ENCODE measurements at places on chromosomes 12 and 14.

GRCh38 chr12:57899010-57899662, 42.2 kb upstream of the ATP23 start:
- peak; percentile 64 for DNase-seq

DNA sequence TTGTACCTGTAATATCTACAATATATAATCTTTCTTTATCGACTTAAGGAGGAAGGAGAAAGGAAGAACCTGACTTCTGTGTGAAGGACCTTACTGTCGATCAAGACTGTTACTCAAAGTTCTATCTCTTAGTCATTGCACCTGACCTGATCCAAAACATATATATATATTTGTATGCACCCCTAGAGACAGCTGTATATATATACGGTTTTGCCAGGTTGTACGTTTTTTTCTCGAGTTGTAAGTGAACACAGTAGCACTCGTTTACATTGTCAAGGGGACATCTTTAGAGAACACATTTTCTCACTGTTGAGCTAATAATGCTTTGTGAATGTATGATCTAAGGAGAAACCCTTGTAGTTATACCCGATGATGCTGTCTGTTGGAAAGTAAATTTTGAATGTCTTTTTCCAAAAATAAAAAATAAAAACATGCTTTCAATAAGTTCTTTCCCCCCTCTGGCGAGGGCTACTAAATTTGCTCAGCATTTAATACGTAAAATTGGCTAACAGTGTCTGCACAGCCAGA, 536 bp upstream of the SLC35E3 start:
- DNase-seq, result no peak

DNA sequence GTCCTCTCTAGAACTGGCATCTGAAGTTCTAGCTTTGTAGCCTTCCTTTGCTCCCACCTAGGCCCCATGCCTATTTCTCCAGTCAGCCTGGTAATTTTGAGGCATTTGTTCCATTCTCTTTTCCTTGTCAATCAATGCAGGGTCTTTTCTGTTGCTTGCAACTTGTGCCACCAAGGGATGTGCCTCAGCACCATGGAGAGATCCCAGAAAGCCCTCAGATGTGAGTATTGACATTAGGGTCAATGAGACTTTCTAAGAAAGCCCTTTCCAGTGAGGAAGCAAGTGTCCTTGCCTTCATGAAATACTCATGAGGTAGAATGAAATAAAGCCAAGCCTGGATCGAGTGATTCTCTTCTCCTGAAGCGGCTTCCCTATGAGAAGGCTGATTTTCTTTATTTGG, 213.9 kb downstream of the SLC15A4 start:
- DNase-seq, result no peak

- DNase-seq, result no peak
These were observed 4.3 kb downstream of the GALNT9 start for GRCh38 chr12:132324841-132325732.

GRCh38 chr12:7503686-7504415, at the start of gene CD163:
CD163 (minus strand) TSS chr12:7503777; CDS start chr12:7503690, 87 bp downstream.
- no peak for DNase-seq

- no peak for DNase-seq
These were observed 81.3 kb upstream of the NID2 start for GRCh38 chr14:52150162-52150561.

GRCh38 chr14:44830371-44830770, 131.4 kb downstream of the KLHL28 start:
- DNase-seq, result no peak

- DNase-seq, result no peak
These were observed 23.1 kb downstream of the VASH1 start for GRCh38 chr14:76784266-76784874.

GRCh38 chr14:92632546-92633273, 115.7 kb downstream of the LGMN start:
- DNase-seq, result no peak

DNA sequence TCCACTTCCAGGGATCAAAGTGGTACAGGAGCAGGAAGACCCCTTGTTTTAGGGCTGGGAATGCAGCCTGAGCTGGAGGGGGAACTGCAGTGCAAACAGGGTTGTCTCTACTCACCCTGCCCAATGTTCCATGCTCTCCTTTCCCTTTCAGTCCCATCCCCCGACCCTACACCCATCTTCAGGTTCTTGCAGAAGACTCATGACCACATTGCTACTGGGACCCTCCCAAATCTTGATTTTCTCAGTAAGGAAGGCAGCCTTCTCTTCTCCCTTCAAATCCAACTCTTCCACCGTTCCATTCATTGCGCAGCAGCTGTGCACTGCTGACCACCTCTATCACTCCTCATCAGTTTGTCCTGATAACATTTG, 1.9 kb downstream of the SERPINA11 start:
- DNase-seq, result no peak

- DNase-seq, result no peak
These were observed 240.8 kb upstream of the TMPO start for GRCh38 chr12:98274430-98275130.

DNA sequence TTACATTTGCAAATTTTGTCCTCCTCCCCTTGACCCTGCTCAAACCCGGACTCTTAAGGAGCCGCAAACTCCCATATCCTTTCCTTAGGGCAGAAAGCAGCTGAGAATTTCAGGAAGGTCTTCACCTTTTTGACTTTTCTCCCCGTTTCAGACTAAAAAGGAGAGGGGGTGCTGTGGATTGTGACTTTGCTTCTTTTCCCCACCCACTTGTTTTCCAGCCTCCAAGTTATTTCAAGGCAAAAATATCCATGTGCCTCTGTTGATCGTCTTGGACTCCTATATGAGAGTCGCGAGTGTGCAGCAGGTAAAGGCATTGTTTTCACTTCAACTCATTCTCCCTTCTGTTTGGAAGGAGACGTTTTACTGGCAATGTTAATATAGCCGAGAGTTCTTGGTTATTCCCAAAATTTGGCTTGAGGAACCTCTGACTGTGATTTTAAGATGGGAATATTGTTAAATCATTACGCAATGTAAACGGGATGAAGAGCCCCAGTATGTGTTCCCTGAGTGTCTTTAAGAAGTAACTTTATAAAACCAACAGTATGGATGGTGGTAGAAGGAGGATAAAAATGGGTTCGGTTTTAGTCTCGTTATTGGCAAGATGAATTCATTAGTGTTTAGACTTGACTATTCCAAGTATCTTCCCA, 663 bp downstream of the LRRK2 start:
- no peak for DNase-seq

- no peak for DNase-seq
These were observed 45.5 kb downstream of the NUAK1 start for GRCh38 chr12:106093246-106093645.

DNA sequence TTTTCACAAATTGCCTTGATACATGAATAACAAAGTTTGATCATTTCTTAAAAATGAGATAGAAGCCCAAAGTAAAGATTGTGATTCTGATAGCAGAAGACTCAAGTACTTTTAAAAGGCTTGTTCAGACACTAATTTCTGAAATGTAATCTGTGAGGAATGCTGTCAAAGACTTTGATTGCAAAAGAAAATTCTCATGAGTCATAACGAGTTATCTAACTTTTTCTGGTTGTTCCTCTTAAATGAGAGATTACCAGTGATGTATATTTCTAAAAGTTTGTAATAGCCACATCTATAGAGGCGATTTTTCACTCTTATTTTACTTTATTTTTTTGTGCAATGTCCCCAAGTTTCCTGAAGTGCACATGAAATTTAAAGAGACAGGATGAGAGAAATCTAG, 7.0 kb downstream of the PYGL start:
- no peak for DNase-seq

DNA sequence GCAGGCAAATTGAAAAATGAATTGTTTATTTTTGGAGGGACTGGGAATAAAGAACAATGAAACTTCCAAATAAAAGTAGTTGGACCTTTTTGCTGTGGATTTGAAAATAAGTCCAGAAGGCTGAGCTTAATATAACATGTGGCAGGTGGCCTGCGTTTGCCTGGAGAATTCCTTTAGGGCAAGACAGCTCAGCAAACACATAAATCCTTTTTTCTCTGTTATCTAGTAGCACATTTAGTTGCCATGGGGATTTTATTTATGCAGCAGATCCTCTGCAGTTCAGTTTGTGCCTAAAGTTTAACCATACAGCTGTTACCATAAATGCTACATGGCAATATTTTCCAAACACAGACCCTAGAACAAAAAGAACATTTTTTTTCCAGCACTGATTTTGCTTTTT, 180.0 kb downstream of the NPAS3 start:
- DNase-seq, result no peak

DNA sequence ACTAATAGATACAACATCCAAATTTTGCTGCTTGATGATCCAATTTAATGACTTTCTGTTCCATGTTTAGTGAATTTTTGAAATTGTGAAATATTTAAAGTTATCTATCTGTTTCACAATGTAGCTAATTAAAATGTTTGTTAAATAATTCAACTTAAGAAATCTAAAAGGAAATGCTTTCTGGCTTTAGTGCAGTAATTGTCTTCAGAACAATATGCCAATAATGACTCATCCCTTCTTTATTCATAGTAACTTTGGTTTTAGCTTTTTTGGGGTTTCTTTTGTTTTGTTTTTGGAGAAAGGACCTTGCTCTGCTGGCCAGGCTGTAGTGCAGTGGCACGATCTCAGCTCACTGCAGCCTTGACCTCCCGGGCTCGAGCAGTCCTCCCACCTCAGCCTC, 479.2 kb upstream of the RGS6 start:
- DNase-seq, result no peak

DNA sequence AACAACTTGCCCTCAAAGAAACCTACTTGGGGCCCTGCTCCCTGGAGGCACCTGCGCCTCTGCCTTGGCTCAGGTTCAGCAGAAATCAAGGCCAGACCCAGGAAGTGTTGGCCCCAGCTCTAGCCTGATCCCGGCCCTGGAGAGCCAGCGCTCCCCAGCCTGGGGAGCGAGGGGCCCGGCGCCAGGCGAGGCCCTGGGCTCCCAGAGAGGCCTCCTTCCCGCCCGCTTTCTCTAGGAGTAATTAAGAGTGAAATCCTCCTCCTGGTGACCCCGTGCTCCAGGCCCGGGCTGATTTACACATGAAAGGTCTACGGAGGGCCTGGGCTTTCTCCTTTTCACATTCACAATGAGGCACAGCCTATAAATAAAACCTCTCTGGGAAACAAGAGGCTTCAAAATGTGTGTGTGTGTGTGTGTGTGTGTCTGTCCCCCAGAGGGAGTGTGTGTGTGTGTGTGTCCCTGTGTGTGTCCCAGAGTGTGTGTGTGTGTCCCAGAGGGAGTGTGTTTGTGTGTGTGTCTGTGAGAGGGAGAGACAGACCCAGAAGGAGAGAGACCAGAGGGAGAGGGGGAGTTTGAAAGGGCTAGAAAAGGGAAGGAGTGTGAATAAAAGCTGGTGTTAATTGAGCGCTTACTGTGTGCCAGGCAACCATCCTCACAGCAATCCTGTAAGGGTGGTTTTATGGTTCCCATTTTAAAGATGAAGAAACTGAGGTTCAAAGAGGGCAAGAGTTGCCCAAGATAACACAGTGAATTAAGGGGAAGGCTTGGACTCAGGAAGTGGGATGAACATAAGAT, 23.8 kb upstream of the COX6A1 start:
- no peak for DNase-seq

- DNase-seq, result no peak
These were observed 183.6 kb downstream of the MED13L start for GRCh38 chr12:116093915-116094314.

- DNase-seq, result no peak
These were observed 4.5 kb upstream of the BEGAIN start for GRCh38 chr14:100591453-100592371.

DNA sequence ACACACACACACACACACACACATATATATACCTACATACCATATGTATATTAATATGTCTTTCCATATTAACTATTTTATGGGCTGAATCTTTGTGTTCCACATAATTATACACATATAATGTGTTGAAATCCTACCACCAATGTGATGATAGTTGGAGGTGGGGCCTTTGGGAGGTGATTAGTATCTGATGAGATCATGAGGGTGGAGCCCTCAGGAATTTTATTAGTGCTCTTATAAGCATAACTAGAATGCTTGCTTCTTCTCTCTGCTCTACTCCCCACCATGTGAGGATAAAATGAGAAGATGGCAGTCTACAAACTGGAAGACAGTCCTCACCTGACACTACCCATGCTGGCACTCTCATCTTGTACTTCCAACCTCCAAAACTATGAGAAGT, 1193.5 kb upstream of the FLRT2 start:
- DNase-seq, result no peak

GRCh38 chr14:100568998-100569733, 18.1 kb downstream of the BEGAIN start:
- no peak for DNase-seq

- DNase-seq, result no peak
These were observed 26.3 kb downstream of the ATXN7L3B start for GRCh38 chr12:74563927-74564326.

GRCh38 chr12:105048315-105048714, 35.9 kb downstream of the ALDH1L2 start:
- DNase-seq, result no peak

GRCh38 chr14:100734031-100734990, 7.6 kb downstream of the DLK1 start:
- DNase-seq, result no peak

DNA sequence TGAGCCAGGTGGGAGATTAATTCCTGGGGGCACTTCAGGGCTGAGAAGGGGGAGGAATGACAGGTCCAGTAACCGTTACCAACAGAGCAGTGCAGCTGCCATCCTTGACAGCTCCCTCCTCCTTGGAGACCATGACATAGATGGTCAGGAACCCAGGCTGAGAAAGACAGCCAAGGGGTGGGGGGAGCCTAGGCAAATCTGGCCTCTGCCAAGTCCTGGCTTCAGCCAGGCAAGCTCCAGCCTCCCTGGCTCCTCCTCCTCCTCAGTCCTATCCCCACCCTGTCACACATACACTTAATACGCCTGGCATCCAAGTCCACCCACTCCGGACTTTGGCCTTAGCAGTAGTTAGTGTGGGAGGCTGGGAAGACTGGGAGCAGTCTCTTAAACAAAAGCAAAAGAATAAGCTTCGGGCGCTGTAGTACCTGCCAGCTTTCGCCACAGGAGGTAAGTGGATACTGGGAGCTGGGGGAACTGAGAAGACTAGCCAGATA, at the start of gene RDH5:
TSS of gene RDH5 (plus strand) at position 323 of the 494 bp plus-strand sequence. CDS start 792 bp downstream, outside the sequence.
- no peak for DNase-seq

DNA sequence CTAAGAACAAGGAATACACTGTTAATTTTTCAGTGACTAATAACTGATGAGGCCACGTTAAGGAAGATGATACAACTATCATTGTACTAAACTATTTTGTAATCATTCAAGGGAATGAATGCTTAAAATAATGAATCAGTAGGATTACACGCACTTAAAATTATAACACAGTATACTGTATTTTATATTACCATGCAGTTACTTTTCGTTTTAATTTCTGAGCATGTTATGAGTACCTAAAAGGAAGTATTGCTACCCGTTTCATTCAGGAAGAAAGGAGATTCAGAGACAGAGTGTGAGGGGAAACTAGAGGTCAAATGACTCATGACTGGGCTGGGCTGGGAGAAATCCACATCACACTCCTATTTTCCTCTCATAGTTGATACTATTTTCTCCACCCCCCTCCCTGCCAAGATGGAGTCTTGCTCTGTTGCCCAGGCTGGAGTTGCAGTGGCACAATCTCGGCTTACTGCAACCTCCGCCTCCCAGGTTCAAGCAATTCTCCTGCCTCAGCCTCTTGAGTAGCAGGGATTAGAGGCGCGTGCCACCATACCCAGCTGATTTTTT, 202.0 kb downstream of the PPM1H start:
- no peak for DNase-seq
